ENCODE measurements at places on chromosomes 3 and 15.
A peak's percentile ranks its signal among the peaks of the same experiment; 100 is the strongest.

GRCh38 chr3:20080956-20081554 is 40.8 kb downstream of the KAT2B start:
- DNase-seq, result no peak

- DNase-seq, result no peak
Measured at GRCh38 chr15:55897560-55898336, 95.7 kb downstream of the NEDD4 start.

DNA sequence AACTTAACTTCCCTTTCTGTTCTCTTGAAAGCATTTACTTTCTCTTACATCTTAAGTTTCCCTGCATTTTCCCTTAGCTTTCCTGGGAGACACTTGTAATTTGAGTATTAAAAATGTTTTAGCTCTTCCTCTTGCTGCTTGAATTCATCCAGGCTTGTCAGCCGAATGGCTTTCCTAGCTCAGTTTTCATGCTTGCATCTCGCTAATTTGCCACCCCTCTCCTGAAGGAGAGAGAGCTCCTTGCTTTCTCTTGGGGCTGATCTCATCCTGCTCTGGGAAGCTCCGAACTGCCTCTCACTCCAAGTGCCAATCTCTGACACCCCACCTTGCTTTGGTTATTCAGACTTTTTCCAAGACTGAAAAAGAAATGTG is 374.6 kb upstream of the TBL1XR1 start:
- no peak for DNase-seq

- peak; percentile 14 for DNase-seq
Measured at GRCh38 chr3:33355611-33356010, 78.4 kb downstream of the FBXL2 start.

- no peak for DNase-seq
Measured at GRCh38 chr15:90869140-90869541, 753 bp downstream of the FURIN start.

- DNase-seq, result no peak
Measured at GRCh38 chr3:151346292-151346691, 16.9 kb upstream of the P2RY13 start.

- DNase-seq, result peak; percentile 89
Measured at GRCh38 chr3:111802163-111802625, 56.9 kb upstream of the PHLDB2 start.

DNA sequence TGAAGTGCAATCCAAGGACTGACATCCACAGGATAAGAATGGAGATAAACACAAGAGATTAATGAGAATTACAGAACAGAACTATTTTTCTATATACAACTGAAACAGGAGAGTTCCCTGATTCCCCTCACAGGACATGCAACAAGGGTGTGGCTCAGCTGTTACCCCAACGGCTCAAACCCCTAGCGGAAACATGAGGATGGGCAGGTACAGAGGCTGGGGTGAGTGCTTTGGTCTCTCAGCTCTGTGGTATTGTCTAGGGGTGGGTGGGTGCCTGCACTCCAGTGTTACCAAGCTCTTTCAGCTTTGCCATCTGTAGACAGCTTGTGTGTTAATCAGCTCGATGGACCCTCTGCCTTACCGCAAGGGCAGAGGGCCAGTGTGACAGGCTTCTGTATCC is 17.8 kb upstream of the LRIG1 start:
- no peak for DNase-seq

DNA sequence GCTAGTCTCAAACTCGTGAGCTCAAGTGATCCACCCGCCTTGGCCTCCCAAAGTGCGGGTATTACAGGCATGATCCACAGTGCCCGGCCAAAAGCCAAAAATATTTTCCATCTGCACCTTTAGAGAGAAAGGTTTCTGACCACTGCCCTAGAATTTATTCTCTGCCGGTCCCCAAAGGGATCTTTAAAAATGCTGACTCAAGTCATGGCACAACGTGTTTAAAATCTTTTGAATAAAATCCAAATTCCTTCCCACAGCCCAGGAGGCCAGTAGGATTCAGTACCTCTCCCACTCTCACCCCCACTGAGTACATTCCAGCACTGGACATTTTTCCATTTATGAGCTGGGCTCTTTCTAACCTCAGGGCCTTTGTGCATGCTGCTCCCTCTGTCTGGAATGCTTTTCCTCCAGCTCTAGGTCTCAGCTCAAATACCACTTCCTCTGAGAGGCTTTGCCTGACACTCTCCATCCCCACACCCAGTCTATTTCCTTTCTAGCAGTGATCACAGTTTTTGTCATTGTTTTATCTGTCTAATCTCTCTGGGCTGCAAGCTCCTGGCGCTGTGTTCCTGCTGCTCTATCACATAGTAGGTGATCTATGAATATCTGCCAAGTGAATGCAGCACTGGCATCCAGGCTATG is 502.9 kb downstream of the SHQ1 start:
- DNase-seq, result no peak

- no peak for DNase-seq
Measured at GRCh38 chr3:112002096-112002971, 3.6 kb downstream of the TAGLN3 start.

GRCh38 chr3:13768453-13768852 is 111.4 kb downstream of the WNT7A start:
- DNase-seq, result no peak

- DNase-seq, result no peak
Measured at GRCh38 chr3:10281951-10282350, 10.8 kb downstream of the GHRL start.

DNA sequence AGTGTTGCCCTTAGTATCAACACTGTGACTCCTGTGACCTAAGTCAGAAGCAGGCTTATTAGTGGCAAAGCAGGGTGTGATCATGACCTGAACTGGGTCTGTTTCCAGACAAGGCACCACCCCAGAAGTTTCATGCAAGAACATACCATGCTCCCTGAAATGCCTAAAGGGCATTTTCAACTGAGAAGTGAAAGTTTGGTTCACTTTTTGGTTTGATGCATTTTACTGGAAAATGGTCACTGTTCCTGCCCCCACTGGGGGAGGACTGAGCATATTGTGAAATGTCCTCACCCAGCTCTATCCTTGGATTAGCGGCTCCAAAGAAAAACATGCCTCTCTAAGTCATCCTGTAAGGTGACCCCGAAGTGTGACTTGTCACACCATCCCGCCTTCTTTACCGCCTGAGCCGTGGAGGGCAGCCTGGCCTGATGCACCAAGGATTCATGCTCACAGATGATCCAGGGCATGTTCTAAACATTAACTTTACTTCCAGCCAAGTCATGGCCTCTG is 3.1 kb upstream of the FAM240A start:
- no peak for DNase-seq

DNA sequence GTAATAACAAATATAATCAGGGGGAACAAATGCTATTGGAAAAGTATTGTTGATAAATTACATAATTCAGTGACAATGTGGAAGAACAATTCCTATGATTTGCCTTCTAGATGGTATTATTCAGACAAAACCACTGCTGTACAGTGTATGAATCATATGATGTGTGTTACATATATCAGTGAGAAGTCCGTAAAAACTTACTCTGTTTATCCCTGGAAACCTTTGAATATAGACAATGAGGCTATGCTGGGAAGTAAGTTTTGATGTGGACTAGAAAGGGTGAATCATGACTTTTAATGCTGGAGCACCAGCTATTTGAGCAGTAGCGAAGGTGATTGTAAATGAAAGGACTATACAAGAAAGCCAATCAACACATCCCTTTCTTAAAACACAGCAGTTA is 17.9 kb downstream of the C3orf38 start:
- no peak for DNase-seq

DNA sequence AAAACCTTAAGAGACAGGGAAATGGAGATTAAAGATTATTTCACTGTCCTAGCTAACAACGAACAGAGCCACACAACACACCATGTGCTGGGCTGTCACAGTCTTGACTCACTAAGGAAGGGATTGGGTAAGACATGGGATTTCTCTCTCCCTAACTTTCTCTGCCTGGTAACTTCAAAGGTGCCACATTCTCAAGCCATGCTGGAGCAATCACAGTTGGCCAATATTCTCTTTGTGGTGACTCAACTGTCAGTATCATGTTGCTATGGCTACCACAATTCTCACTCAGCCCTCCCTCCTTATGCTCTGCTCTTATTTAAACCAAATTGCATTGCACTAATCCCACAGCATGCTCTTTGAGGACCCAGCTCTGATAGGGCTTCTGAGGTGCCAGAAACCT is 74.0 kb downstream of the OXNAD1 start:
- peak; percentile 97 for DNase-seq

GRCh38 chr15:45133561-45133920 is 3.7 kb downstream of the DUOX1 start:
- no peak for DNase-seq

DNA sequence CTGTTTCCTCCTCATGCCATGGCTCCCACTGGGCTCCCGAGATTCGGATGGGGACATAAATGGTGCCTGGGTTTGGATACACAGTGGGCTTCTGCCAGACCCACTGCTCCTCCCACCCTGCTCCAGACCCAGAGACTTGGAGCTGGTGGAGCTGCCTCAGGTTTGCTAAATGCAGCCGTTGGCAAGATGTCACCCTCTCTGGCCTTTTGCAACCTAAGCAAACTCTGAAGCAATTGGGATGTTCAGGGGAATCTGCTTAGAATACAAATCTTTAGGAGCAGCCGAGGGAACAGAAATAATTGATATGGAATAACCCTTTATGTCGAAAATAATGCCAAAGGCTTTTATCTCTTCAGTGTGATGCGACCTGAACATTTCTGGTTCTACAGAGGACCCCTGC is 33.4 kb downstream of the PRICKLE2 start:
- no peak for DNase-seq

- DNase-seq, result peak; percentile 63
Measured at GRCh38 chr15:98900356-98900755, 107.2 kb downstream of the PGPEP1L start.

- no peak for DNase-seq
Measured at GRCh38 chr3:35946121-35946853, 307.0 kb downstream of the ARPP21 start.

GRCh38 chr15:42139596-42139995 is 16.8 kb downstream of the PLA2G4F start:
- no peak for DNase-seq

DNA sequence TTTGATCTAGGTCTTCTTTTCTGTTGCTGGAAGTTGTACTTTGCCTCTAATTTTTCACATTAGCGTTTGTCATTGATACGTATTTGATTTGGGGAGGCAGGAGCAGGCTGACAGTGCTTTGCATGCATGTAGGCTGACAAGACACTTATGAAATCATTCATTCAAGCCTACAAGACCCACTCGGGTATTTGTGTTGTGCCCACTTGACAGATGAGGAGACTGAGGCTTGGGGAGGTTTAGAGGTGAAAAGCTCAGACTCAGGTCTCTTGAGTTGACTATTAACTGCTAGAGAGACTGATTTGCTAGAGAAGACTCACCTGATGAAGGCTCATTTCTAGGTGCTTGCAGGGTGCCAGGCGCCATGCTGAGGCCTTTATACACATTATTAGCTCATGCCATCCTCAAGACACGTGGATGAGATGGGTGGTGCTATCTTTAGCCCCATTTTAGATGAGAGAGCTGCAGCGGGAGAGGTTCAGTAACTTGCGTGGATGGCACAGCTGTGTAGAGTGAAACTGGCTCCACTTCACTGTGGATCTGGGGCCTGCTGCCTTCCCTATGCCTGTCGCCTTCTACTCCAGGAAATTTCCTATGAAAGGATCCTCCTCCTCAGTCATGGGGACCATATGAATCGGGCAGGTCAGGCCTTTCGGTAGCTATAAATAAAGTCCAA is 192.7 kb downstream of the ITPR1 start:
- no peak for DNase-seq

DNA sequence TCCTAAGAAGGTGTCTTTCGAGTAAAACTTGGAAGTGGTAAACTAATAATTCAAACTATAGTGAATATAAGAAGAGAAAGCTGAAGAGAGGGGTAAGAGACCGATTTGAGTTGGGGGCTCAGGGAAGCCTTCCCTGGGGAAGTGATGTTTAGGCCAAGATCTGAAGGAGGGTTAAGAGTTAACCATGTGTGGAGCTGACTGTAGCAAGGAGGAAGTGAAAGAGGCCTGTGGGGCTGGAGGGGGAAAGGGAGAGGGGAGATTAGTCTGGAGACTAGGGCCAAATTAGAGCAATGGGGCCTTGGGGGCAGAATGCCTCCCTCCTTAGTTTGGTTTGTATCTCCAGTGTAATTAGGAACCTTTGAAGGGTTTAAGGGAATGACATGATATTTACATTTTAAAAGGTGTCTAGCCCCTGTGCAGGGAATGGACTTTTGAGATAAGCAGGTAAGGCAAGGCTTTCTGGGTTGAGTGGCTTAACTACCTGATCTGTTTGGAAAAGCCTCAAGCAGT is 2.2 kb downstream of the ZNF592 start:
- no peak for DNase-seq

DNA sequence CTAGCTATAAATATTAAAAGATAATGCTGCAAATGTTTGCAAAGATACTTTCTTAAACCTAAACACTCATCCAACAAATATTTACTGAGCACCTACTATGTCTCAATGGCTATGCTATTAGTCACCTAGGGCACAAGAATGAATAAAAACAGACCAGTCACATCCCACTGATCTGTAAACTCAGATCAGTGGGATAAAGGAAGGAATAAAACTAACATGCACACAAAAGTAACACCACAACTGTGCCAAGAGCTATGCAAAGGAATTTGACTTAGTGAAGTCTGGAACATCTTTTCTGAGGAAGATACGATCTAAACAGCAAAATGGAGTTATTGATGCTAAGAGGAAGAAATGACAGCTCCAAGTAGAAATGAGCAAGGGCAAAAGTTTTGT is 56.6 kb downstream of the CBLB start:
- no peak for DNase-seq

- no peak for DNase-seq
Measured at GRCh38 chr3:72615776-72616175, 232.5 kb downstream of the SHQ1 start.

GRCh38 chr3:151869181-151869580 is 4.3 kb upstream of the SUCNR1 start:
- no peak for DNase-seq

DNA sequence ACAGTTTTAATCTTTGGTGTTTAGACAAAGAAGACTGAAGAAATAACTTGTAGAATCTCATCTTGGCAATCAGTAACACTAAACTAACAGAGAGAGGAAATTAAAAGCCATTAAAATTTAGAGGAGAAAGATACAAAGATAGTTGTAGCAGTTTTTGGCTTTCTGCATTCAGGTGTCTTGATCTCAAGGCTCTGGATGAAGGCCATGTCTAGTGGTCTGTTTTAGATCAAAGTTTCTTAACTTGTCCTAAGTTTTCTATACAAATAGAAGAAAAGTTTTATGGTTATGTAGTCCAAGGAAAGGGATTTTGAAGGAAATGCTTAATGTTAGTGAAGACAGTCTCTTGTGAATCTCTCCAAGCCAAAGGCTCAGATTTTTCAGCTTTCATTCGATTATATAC is 222.9 kb downstream of the BCHE start:
- no peak for DNase-seq

- no peak for DNase-seq
Measured at GRCh38 chr3:177787279-177788041, 590.2 kb upstream of the TBL1XR1 start.

GRCh38 chr3:43207628-43208085 is 78.7 kb upstream of the SNRK start:
- DNase-seq, result peak; percentile 45

- DNase-seq, result no peak
Measured at GRCh38 chr15:63573533-63573932, 23.7 kb upstream of the FBXL22 start.

- no peak for DNase-seq
Measured at GRCh38 chr15:28933710-28934445, 48.1 kb downstream of the APBA2 start.

- no peak for DNase-seq
Measured at GRCh38 chr3:121852256-121852655, 17.2 kb downstream of the EAF2 start.

- DNase-seq, result no peak
Measured at GRCh38 chr3:141952611-141953010, 76.2 kb downstream of the ATP1B3 start.
